NCI-H226 (cell line): ENCODE measurements at places on chromosomes 11 and 22.

- DNase-seq, result peak; percentile 82
These were observed 1.1 kb upstream of the CHRM4 start for GRCh38 chr11:46392421-46393230.

DNA sequence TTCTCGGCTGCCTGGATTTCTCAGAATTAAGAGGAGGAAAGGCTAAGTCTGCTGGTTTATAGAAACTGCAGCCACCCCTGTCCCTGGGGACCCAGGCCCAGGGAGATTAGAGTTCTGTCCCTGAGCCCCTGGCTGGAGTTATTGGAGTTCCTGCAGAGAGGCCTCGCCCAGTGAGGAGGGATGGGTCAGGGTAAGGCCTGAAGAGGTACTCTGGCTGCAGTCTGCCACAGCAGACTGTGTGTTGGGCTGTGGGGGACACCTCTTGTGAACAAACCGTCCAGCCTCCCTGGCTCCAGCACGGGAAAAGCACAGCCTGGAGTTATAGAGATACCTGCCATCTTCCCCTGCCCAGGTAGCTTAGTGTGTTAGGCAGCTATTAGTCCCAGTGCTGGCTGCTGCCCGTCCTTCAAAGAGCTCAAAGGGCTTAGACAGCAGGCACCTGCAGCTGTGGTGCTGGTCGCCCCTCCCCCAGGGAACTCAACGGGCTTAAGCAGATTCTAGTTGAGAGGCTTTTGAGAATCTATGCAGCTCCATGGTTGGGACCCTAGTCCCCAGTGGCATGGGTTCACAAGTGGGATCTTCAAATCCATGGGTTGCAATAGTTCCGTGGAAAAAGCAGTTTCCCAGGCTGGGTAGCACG lies 36.6 kb upstream of the MUC15 start:
- DNase-seq, result no peak

DNA sequence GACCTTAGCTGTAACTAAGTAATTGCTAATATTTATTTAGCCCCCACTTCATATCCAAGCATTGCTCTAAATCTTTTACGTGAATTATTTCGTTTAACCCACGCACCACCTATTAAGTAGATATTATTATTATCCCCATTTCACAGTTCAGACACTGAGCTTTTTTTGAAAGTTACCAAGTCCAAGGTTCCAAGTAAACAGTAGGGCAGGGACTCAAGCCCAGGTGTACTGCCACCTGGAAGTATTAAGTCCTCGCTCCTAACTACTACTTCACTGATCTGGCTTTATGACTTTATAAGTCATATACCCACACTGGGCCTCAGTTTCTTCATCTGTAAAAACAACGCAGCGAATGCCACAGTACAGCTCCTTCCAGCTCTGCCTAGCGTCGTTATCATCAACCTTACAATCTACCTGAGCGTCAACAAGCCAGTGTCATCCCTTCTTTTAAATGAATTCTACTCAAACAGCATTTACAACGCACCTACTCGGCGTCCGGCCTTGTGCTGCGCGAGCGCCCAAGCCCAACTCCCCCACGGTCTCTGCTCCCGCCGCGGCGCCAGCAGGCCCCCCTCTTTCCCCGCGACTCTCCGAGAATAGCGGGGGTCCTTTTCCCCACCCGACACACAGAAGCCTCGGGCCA lies 624 bp downstream of the TMEM41B start:
- no peak for DNase-seq

GRCh38 chr11:3221408-3222002 lies 2.9 kb upstream of the MRGPRG start:
- no peak for DNase-seq

DNA sequence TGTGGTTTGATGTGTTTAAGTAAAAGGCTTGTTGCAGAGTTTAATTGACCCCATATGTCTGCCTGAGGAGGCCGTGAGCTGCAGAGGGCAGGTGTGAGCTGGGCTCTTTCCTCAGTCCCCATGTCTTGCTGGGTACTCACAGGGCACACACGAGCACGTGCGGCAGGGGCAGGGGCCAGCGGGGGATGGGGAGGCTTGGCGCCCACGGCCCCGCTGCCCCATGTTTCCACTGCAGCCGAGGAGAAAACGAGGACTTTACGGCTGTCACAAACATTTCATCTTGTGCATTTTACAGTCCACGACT lies 24.7 kb upstream of the CCDC188 start:
- DNase-seq, result no peak

DNA sequence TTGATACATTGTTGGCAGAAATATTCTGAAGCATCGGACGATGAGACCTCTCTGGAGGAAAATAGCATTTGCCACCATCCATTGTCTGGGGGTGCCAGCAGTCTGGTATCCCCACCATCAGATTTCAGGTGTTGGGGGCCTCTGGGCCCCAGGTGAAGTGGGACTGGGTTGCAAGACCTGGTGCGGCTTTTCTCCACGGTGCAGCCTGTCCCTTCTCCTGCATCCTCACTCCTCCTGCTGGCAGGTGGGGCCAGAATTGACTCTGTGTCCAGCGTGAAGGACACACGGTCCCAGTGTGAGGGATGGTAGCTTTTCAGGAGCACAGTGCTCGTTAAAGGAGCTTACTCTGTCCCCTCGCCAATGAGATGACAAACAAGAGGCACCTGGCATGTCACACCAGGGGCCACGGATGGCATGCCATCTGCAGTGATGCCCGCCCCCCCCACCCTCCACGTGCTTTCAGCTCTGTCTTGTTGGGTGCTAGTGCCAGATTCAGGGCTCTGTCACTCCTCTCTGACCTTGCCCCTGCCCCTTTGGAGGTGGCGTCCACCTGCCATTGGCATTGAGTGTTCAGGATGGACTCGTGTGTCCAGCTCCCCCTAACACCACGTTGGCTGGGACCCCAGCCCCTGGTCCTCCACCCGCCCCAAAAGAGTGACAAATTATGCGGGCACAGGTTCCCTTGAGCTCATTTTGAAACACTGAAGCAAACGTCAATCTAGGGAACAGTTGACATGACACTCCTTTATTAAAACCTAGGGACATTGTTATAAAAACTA lies 62.4 kb downstream of the PARVG start:
- no peak for DNase-seq

DNA sequence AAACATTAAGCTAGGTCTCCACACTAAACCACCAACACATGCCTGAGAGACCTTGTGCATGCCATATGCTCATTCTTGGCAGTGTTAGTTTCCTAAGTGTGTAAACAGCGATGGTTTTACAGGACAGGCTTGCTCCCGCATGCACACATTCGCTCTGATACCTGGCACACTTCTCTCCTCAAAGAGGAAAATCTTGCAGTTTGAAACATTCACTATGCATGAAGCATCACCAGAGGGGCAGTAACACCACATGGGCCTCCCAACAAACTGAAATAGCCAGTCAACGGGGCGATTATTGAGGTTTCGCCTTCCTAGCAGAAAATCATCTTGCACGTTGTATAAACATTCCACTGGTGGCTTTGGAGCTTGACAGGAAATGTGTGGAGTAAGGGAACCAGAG lies 52.6 kb downstream of the ABTB2 start:
- DNase-seq, result no peak

DNA sequence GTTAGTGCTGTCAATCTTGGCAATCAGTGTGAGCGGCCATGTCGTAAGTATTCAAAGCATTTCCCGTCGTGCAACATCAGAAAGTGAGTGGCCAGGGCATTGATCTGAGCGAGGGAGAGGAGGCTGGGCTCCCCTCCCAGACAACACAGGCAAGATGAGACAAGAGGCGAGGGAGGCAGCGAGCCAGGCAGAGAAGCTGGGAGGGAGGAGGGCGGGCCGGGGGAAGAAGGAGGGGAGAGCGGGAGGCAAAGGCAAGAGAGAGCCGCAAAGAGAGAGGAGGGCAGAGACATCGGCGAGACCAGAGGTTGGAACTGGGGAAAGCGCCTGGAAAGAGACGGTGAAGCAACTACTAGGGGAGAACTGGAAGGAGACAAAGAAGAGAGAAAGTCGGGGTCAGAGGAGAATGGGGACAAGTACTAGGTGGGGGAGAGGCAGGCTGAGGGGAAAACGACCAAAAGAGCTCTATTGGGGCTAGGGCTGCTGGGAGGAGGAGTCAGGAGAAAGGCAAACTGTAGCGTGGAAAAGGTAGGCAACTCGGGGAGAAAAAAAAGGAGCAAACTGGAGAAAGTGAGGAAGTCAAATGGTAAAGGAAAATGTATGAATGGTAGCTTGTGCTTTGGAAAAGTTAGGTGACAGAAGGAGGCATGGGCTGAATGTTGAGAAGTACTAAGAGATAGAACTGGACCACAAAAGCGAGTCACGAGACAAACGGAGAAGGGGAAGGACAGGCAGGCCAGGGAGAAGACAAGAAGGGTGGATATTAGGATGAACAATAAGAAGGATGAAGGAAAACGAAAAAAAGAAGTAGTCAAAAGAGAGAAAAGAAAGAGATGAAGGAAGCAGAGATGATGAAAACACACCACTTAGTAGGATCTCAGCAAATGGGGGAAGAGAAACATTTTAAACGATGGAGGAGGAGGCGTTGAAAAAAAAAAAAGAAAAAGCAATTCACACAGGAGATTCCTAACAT lies 130.5 kb upstream of the C11orf58 start:
- DNase-seq, result peak; percentile 65

DNA sequence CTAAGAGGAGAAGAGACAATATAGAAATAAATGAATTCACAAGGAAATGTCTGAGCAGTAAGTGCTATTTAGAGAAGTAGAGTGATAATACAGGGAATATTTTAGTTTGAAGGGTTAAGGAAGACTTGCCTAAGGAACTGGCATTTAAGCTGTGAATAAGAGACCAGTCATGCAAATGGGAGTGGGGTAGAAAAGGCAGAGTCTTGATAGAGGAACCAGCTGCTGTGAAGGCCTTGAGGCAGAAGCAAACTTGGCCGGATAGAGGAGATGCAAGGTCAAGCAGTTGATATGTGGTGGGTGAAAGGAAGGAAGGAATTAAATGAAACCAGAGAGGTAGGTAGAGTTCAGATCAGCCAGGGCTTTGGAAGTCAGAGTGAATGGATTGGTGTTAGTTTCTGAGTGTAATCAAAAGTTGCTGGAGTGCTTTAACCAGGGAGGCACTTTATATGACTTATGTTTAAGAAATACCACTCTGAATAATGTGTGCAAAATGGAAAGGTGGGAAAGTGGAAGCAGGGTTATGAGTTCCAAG lies 198.4 kb upstream of the SESN3 start:
- peak; percentile 60 for DNase-seq
